LHCN-M2 (cell line): ENCODE measurements at places on chromosomes 1 and 21. TPM values are rescaled to one million over a fixed set of nuclear protein-coding genes. Genes with fewer than 3 reads are reported as not detected.

Gene LAMC2
- 2.0 and 3.5 TPM in 2 replicates for total RNA-seq

Gene TMPRSS2
- total RNA-seq = not detected in 2 replicates

DNA sequence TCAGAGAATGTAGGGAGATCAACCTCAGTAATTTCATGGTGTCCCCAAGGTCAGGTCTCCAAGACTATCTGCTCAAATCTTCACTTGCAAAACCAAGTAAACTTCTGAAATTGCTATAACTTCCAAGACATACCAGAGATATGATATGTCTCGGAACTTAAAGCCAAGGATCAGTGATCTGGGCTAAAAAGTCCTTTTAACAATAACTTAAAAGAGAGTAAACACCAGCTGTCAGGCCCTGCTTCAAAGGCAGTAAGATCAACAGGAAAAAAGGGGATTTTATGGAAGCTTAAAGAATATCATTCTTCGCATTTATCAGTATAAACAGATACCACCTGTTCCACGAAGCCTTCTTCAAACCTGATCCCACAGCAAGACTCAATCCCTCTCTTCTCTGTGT lies 13.7 kb downstream of the UBR4 start:
- no peak for DNase-seq

- no peak for DNase-seq
Observed at GRCh38 chr1:214380396-214380795, 99.4 kb downstream of the SMYD2 start.

- no peak for DNase-seq
Observed at GRCh38 chr21:35062016-35062415, 12.9 kb upstream of the RUNX1 start.

DNA sequence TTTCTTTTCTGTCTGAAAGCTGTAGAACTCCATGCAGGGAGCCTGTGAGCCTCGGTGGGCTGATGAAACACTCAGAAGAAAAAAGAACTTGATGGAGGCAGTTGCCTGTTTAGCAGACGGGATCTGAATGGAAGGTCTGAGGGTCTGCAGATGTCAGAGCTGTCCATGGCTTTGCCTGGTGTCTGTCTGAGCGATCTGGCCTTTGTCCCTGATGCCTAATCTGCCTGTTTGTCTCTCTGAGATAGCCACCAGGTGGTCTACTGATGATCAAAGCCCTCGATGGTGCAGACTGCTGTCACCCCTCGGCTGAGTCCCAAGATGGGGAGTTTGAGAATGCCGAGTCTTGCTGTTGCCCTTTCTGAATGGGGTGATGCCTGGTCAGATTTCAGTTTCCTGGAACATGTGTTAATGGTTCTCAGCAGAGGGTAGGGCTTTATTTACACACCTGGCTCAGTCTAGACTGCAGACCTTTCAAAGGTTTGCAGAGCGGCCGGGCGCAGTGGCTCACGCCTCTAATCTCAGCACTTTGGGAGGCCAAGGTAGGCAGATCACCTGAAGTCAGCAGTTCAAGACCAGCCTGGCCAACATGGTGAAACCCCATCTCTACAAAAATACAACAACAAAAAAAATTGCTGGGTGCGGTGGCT lies 90.4 kb downstream of the KIF26B start:
- DNase-seq = no peak
